ENCODE measurements at places on chromosomes 1 and 21. TPM values are rescaled to one million over a fixed set of nuclear protein-coding genes. Genes with fewer than 3 reads are reported as not detected.

Gene ETV3L
- total RNA-seq = not detected

Gene IFI44
- 42.3 TPM for total RNA-seq

Gene ADCY10
- total RNA-seq = 0.22 TPM

Gene CCDC24
- total RNA-seq = 24.3 TPM

Gene OR6K3
- not detected for total RNA-seq

GRCh38 chr21:39131791-39132190, 51.5 kb downstream of the PSMG1 start:
- H3K27me3 ChIP-seq = no peaks in the 10 kb centered on the region
- H3K4me3 ChIP-seq = no peak overlapping the region
- no peak for DNase-seq
- no peaks in the 10 kb centered on the region for H3K36me3 ChIP-seq

GRCh38 chr1:54070171-54070837, 16.9 kb downstream of the TCEANC2 start:
- H3K4me1 ChIP-seq = no peaks in the 10 kb centered on the region
- H3K27me3 ChIP-seq = no peaks in the 10 kb centered on the region
- no peaks in the 10 kb centered on the region for H3K36me3 ChIP-seq
- DNase-seq = no peak

GRCh38 chr1:171661076-171661650, 8.7 kb upstream of the MYOC start:
- H3K4me1 ChIP-seq = no peaks in the 10 kb centered on the region
- H3K36me3 ChIP-seq = no peaks in the 10 kb centered on the region
- no peak overlapping the region for H3K4me3 ChIP-seq
- no peaks in the 10 kb centered on the region for H3K27me3 ChIP-seq

GRCh38 chr1:213337025-213337678, 286.1 kb downstream of the RPS6KC1 start:
- no peaks in the 10 kb centered on the region for H3K4me1 ChIP-seq
- no peak overlapping the region for H3K4me3 ChIP-seq
- H3K27ac ChIP-seq = no peak overlapping the region
- no peak for DNase-seq
- no peaks in the 10 kb centered on the region for H3K36me3 ChIP-seq

- H3K27ac ChIP-seq = no peak overlapping the region
- no peak for DNase-seq
- H3K27me3 ChIP-seq = no peaks in the 10 kb centered on the region
Observed at GRCh38 chr1:161721738-161722343, 497 bp downstream of the FCRLB start.

GRCh38 chr1:174158767-174159251, 511 bp upstream of the RABGAP1L start:
- H3K4me1 ChIP-seq = peaks cover 3% of the 10 kb centered on the region
- H3K27ac ChIP-seq = peak overlapping the region; percentile 89
- no peak for DNase-seq
- peak overlapping the region; percentile 86 for H3K4me3 ChIP-seq

All from kidney (tissue), 22 donors.